ENCODE measurements at places on chromosomes 11 and 22. TPM values are rescaled to one million over a fixed set of nuclear protein-coding genes. Genes with fewer than 3 reads are reported as not detected.
A peak's percentile ranks its signal among the peaks of the same experiment; 100 is the strongest.

GRCh38 chr22:36334821-36335603 lies 52.8 kb downstream of the MYH9 start:
- peak; percentile 55 for DNase-seq

GRCh38 chr11:118851970-118852369 lies 31.7 kb upstream of the CXCR5 start:
- no peak for DNase-seq

Gene CRYBA4
- not detected for polyA plus RNA-seq

Gene GRAMD1B
- polyA plus RNA-seq = 17.1 TPM
